ENCODE measurements at places on chromosomes 5 and 9. TPM values are rescaled to one million over a fixed set of nuclear protein-coding genes. Genes with fewer than 3 reads are reported as not detected.

- DNase-seq: no peak
- H3K4me1 ChIP-seq: no peaks in the 10 kb centered on the region
- no peaks in the 10 kb centered on the region for H3K27me3 ChIP-seq
- no peaks in the 10 kb centered on the region for H3K36me3 ChIP-seq
- H3K4me3 ChIP-seq: no peak overlapping the region
- no peak overlapping the region for H3K27ac ChIP-seq
Measured at GRCh38 chr5:94250985-94251384, 367.4 kb downstream of the KIAA0825 start.

DNA sequence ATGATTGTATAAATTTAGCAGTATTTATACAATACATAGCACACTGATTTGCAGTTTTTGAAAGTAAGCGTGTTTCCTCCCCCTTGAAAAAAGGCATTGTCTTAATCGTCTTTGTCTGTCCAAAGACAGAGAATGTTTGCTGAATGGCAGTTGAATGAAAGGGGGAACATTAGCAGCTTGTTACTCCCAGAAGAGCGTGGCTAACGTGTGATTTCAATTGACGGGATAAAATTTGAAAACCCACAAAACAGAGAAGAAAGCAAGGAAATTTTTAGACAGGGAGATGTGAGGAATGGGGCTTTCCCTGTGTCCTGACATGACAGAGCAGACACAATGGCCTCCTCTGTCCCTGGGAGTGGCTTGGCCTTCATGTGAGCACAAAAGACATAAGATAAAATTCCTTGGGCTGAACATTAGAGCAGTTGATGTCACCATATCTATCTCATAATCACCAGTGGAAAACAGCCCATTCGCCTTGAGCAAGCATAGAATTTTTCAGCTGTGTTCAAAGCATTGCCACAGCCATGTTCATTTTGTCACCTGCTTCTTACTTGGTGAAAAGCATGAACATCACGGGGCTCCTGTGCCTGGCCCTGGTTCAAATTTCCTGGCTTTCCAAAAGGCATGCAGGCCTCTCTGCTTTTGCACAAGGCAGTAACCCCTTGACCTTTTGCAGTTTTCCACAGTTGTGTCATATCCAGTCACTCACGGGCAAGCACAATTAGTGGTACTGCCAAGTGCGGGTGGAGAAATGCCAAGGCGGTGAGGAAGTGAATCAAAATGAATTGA is 126.9 kb downstream of the TLE1 start:
- no peaks in the 10 kb centered on the region for H3K36me3 ChIP-seq
- H3K27ac ChIP-seq: no peak overlapping the region
- H3K4me1 ChIP-seq: peaks cover 4% of the 10 kb centered on the region
- DNase-seq: no peak
- no peak overlapping the region for H3K4me3 ChIP-seq
- H3K27me3 ChIP-seq: no peaks in the 10 kb centered on the region

ALDH1B1 gene
- total RNA-seq: 27.8 TPM

DNA sequence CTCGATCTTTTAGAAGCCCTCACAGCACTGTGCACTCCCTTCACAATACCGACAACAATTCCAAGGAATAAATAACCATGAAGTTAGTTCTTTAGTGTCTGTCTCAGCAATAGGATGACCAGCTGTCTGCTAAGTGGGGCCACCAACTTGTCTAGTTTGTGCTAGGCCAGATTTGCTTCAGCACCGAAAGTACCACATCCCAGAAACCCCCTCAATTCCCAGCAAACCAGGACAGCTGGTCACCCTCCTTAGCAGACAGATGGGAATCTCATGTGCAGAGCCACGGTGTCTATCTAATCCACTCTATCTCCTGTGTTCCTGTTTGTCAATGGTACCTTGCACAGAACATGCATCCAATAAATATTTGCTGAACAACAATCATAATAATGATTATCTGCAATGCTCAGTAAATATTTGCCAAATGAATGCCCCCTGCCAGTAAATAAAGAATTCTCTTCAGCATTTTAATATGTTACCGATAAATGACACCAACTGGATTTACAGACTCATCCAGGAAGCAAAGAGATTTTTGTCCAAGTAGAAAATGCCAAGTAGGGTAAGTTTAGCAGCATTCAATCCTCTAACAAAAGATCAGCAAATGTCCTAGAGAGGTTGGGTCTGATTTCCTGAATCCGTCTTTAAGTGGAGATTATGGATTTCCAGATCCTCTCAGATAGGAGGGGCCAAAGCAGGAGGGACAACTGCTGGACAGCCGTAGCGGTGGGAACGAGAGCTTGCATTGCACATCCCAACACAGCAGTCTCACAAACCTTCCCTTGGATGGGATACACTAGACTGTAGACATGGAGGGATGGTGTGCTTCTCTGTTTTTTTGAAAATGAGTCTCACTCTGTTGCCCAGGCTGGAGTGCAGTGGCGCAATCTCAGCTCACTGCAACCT is 51.9 kb upstream of the ANKRD33B start:
- H3K36me3 ChIP-seq: no peaks in the 10 kb centered on the region
- H3K27ac ChIP-seq: no peak overlapping the region
- H3K27me3 ChIP-seq: no peaks in the 10 kb centered on the region
- no peaks in the 10 kb centered on the region for H3K4me1 ChIP-seq
- no peak for DNase-seq

GFI1B gene
- not detected for total RNA-seq

DNA sequence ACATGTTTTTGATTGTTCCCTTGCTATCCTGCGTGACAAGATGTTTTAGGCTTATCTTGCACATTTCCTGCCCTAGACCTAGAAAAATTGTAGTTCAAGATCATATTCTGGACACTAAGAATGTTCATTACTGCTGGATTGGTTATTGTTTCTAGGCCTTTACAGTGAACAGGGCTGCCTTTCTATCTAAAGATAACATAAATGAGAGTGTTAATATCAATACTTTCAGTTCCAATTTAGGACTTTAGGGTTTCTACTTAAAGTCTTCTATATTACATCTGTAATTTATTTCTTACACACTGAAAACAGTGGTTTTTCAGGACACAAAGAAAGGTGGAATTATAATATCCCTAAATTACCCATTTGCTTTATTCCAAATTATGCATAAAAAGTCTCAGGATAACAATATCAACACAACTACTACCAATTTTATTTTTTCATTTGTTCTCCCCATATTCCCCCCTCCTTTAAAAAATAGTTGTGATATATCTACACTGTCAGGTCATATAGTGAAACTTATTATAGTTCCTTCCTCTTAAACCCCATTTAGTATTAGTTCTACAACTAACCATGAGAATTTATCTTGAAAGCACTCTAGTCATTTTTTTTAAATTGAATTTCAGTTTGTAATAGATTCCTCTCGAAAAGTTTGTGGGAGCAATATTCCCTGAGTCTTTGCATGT is 293.9 kb upstream of the RIOK2 start:
- H3K36me3 ChIP-seq: no peaks in the 10 kb centered on the region
- H3K27me3 ChIP-seq: no peaks in the 10 kb centered on the region
- H3K4me1 ChIP-seq: peaks cover 5% of the 10 kb centered on the region

- H3K4me1 ChIP-seq: peaks cover 4% of the 10 kb centered on the region
- no peak for DNase-seq
- no peak overlapping the region for H3K4me3 ChIP-seq
- no peaks in the 10 kb centered on the region for H3K27me3 ChIP-seq
- no peaks in the 10 kb centered on the region for H3K36me3 ChIP-seq
Measured at GRCh38 chr9:114484854-114485443, 20.3 kb downstream of the WHRN start.

CACFD1 gene
- total RNA-seq: 18.6 TPM

BTNL3 gene
- not detected for total RNA-seq

GRCh38 chr9:13586587-13587374 is 307.3 kb upstream of the MPDZ start:
- peaks cover 4% of the 10 kb centered on the region for H3K4me1 ChIP-seq
- H3K27me3 ChIP-seq: no peaks in the 10 kb centered on the region
- no peak overlapping the region for H3K27ac ChIP-seq
- no peak overlapping the region for H3K4me3 ChIP-seq
- no peaks in the 10 kb centered on the region for H3K36me3 ChIP-seq
- no peak for DNase-seq

PCDHGB2 gene
- 4.5 TPM for total RNA-seq

MARCOL gene
- 0.72 TPM for total RNA-seq

CENPK gene
- total RNA-seq: 0.83 TPM

GLDC gene
- total RNA-seq: not detected

TLN1 gene
- total RNA-seq: 271 TPM

- no peaks in the 10 kb centered on the region for H3K27me3 ChIP-seq
- no peak overlapping the region for H3K4me3 ChIP-seq
- no peak overlapping the region for H3K27ac ChIP-seq
- H3K36me3 ChIP-seq: no peaks in the 10 kb centered on the region
- no peak for DNase-seq
Measured at GRCh38 chr5:124264499-124264898, 481.9 kb downstream of the ZNF608 start.

GRCh38 chr9:127837346-127837745 is 17.1 kb downstream of the ENG start:
- no peaks in the 10 kb centered on the region for H3K36me3 ChIP-seq
- DNase-seq: no peak
- peak overlapping the region; percentile 96 for H3K27ac ChIP-seq
- H3K27me3 ChIP-seq: no peaks in the 10 kb centered on the region
- H3K4me1 ChIP-seq: peaks cover 64% of the 10 kb centered on the region
- H3K4me3 ChIP-seq: no peak overlapping the region

KIF27 gene
- 10.5 TPM for total RNA-seq

- no peaks in the 10 kb centered on the region for H3K36me3 ChIP-seq
- H3K27ac ChIP-seq: peak overlapping the region; percentile 32
- peaks cover 16% of the 10 kb centered on the region for H3K4me1 ChIP-seq
Measured at GRCh38 chr9:95831810-95832209, 43.7 kb upstream of the ERCC6L2 start.

DNA sequence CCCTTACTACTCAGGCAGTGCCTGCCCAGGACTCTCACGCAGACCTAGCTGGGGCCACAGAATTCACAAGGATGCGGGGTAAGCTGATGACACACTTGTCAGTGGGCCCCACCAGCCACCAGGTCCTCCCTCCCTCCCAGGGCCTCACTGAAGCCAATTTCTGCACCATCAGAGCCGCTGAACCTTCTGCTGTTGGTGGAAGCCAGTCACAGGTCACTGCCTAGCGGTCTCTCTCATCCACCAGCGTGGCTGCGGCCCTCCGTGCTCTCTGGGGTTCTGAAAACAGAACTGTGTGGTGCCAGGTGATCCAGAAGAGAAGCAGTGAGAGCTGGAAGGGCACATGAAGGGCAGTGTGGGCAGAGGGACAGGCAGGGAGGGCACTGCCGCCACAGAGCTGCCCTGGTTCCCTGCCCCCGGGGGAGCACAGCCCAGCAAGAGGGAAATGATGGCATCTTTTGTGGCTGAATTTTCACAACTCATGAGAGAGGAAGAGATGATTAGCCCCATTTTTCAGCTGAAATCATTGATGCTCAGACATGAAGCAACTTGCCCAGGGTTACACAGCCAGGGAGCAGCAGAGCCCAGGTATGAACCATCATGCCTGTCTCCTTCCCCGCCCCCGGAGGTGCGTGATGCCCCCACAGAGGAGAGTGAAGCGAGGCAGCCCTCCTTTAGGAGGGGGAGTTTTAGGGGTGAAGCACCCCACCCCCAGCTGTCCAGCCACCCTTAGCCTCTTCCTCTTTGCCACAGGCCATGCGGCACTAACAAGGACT is 41.4 kb upstream of the CPLX2 start:
- H3K27me3 ChIP-seq: no peaks in the 10 kb centered on the region
- no peak for DNase-seq
- no peaks in the 10 kb centered on the region for H3K4me1 ChIP-seq
- H3K36me3 ChIP-seq: no peaks in the 10 kb centered on the region

GRCh38 chr9:102000956-102001355 is 262.5 kb upstream of the GRIN3A start:
- no peaks in the 10 kb centered on the region for H3K4me1 ChIP-seq
- DNase-seq: no peak
- H3K4me3 ChIP-seq: no peak overlapping the region
- H3K27ac ChIP-seq: no peak overlapping the region
- no peaks in the 10 kb centered on the region for H3K36me3 ChIP-seq
- H3K27me3 ChIP-seq: no peaks in the 10 kb centered on the region

ENHO gene
- total RNA-seq: 0.25 TPM

- H3K4me3 ChIP-seq: no peak overlapping the region
- H3K27ac ChIP-seq: no peak overlapping the region
- no peak for DNase-seq
- H3K4me1 ChIP-seq: no peaks in the 10 kb centered on the region
- H3K36me3 ChIP-seq: no peaks in the 10 kb centered on the region
Measured at GRCh38 chr5:123673107-123673506, 161.1 kb downstream of the CSNK1G3 start.

DNA sequence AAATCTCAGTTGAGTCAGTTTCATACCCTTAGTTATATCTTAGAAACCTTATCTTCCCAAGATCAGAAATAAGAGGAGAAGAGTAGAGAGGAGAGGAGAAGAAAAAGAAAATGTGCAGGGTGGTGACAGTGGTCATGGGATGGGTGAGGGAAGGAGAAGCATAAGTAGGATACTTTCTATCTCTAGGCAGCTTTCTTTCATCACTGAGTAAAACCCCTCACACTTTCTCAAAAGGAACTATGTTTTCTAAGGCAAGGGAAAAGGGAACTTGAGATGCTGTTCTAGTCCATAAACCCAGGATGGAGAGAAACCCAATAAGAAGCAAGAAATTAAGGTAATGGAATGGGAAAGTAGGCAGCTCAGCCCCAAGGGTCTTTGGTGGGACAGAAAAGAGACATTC is 225.3 kb downstream of the MCTP1 start:
- no peaks in the 10 kb centered on the region for H3K36me3 ChIP-seq
- no peak overlapping the region for H3K4me3 ChIP-seq
- no peaks in the 10 kb centered on the region for H3K27me3 ChIP-seq

DNA sequence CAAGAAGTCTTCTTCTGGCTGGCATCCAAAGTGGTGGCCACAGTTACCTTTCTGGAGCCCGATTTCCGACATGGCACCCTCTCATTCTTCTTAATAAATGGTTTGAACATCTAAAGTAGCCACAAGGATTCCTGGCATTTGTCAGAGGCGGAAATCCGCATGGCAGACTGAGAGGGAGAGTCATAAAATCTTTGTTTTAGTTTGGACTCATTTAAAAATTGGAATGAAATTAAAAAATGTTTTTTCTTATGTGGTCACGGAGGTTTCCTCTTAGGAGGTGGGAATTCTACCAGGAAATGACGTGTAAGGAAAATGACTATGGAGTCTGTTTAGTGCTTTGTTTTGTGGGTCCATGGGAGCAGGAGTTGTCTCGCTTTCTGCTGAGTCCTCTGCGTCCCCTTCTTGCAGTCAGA is 133.0 kb upstream of the PTCH1 start:
- no peak for DNase-seq
- H3K36me3 ChIP-seq: no peaks in the 10 kb centered on the region
- H3K4me1 ChIP-seq: no peaks in the 10 kb centered on the region
- H3K27ac ChIP-seq: no peak overlapping the region
- H3K4me3 ChIP-seq: no peak overlapping the region

GNAQ gene
- 59.5 TPM for total RNA-seq

- H3K4me1 ChIP-seq: no peaks in the 10 kb centered on the region
- no peak for DNase-seq
- no peaks in the 10 kb centered on the region for H3K36me3 ChIP-seq
- H3K27ac ChIP-seq: no peak overlapping the region
- peaks cover 3% of the 10 kb centered on the region for H3K27me3 ChIP-seq
- no peak overlapping the region for H3K4me3 ChIP-seq
Measured at GRCh38 chr9:137145731-137146526, 7.0 kb downstream of the GRIN1 start.
